ENCODE measurements at places on chromosomes 6 and 20.

DNA sequence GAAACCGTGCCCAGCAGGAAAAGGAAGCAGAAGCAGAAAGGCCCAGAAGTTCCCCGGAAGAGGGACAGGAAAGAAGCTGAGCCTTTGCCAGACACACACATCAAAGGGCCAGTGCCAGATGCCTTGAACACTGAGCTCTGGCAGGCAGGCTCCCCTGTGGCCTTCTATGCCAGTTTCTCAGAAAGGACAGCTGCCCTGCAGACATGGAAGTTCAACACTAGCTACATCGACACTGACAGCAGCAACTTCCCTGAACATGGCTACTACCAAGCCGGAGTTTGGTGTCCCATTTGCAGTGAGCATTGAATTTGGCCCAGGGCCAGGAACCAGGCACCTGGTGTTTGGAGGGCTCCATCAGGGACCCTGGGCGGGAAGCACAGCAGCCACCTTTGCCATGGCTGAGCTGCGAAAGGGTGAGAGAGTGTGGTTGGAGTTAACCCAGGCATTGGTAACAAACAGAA is 8.0 kb upstream of the RAET1E start:
- no peak for DNase-seq

- DNase-seq = no peak
Observed at GRCh38 chr6:129749749-129750120, 39.8 kb upstream of the ARHGAP18 start.

DNA sequence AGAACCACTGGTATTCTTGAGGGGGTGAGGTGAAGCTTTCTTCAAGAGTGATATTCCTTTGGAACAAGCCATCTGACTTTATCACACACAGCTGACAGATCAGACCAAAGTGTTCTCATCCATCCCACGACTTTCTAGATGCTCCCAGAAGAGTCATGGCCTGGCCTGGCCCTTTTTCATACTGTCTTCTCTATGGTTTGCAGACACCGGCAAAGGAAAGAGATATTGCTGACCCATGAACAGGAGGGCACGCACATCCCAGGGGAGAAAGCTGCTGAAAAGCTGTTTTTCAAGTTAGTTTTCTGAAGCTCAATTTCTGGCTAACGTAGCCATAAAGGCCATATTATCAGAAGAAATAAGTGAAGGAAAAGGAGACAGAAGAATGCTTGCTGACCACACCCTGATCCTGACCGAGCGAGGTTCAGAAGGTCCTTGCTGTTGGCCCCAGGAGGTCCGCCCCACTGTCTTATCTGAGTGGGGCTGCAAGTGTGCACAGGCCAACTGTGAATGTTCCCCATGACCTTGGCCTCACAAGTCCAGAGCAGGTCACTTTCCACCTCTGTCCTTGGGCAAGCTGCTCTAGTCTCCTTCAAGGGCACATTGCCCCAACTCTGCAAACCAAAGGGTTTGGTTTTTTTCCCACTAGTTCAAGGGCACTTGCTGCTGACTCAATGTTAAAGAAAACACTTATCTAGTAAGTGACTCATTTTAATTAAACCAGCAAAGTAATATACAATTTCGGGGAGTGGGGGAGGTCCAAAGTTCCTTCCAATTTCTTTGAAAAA is 2.0 kb downstream of the ACSS1 start:
- no peak for DNase-seq

DNA sequence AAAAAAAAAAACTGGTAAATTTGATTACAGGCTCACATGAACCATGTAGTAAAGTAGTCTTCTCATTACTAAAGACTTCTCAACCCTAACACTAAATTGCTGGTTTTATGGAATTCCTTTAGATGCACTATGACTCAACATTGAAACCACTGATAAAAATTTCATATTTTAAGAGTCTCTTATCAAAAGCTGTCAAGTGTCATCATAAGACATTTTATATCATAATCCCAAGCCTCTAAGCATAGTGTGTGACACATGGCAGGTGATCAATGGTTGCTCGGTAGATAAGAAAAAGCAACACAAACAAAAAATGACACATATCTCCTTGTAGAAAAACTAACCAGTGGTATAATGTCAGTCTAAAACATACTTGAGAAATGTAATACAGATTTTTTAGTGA is 258.4 kb downstream of the RNGTT start:
- DNase-seq = no peak

DNA sequence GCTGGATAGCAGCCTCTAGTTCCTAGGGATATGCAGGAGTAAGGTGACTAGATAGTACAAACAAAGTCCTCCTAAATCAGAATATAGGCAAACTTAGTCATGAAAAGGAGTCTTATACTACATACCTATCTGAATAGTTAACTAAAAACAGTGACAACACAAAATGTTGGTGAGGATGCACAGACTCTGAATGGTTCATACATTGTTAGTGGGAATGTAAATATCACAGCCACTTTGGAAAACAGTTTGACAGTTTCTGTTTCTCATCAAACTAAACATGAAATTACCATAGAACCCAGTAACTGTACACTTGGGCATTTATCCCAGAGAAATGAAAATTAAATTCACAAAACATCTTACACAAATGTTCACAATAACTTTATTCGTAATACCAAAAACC is 17.2 kb downstream of the NFS1 start:
- no peak for DNase-seq

- peak; percentile 94 for DNase-seq
Observed at GRCh38 chr20:62780696-62781095, 15.6 kb upstream of the MRGBP start.

- no peak for DNase-seq
Observed at GRCh38 chr6:96823743-96824142, 13.5 kb downstream of the GPR63 start.

- no peak for DNase-seq
Observed at GRCh38 chr6:138377042-138377441, 663 bp upstream of the SMIM28 start.

- DNase-seq = no peak
Observed at GRCh38 chr6:101086473-101086872, 205.3 kb upstream of the ASCC3 start.

DNA sequence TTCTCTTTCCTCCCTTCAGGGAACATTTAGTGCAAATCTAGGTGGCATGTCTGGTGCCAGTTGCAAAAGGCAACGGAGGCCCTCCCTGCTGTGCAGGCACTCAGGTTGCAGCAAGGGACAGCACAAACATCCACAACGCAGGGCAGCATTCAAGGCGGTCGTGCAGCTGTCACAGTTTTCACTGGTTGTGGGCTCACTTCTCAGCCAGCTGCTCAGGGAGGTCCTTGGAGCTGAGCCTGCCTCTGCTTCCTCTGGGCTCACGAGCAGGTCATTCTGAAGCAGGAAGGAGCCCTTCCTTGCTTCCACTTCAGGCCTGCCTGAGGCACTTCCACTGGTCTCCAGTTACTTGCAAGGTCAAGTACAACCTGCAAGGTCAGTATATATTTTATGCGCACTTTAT is 3.8 kb upstream of the NPEPL1 start:
- DNase-seq = peak; percentile 93

DNA sequence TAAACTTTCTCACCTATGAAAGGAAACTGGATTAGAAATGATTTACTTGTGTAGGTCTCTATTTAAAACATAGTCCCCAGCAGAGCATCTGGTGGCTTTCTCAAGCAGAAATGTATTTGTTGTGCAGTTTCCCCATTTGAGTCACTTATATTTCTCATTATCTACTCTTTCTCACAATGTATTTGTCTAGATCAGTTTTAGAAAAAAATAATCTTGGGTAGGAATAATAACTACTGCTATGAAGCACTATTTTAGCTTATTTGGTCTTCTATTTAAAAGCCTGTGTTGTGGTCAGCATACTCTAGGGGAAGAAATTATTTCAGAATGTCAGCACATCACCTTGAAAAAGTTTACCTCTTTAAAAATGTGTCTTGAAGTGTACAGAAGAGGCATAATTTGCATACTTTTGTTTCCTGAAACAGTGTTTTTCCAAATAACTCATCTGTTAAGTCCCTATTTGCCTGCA is 60.9 kb upstream of the PRL start:
- no peak for DNase-seq

All from NCI-H2171 treated with DMSO at 0.1 percent for 48 hours (cell line).